Progenitor cell of endocrine pancreas (in vitro differentiated cells): ENCODE measurements at places on chromosomes 7 and 10.

- no peak for DNase-seq
Observed at GRCh38 chr10:133012573-133013359, 70.4 kb upstream of the CFAP46 start.

- DNase-seq, result no peak
Observed at GRCh38 chr7:134943785-134944400, 42.4 kb upstream of the AGBL3 start.

- DNase-seq, result peak; percentile 54
Observed at GRCh38 chr10:96830511-96831199, 1.4 kb upstream of the LCOR start.

DNA sequence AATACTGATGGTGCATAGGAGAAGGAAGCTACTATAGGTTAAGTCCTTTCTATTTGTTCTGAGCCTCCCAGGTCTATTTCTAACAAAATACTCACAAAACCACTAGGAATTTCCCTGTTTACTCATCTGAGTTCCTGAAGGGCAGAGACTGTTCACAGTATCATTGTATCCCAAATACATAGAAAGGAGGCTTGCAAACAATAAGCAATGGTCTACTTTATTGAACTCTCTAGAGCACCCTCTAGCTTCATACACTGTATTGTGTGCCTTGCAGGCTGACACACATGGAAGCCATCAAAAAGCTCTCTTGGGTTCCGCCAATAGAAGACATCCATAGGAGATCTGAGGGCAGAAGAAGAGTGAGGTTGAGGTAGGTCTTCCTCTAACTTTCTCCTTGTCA, 826.1 kb downstream of the GRM8 start:
- DNase-seq, result no peak

DNA sequence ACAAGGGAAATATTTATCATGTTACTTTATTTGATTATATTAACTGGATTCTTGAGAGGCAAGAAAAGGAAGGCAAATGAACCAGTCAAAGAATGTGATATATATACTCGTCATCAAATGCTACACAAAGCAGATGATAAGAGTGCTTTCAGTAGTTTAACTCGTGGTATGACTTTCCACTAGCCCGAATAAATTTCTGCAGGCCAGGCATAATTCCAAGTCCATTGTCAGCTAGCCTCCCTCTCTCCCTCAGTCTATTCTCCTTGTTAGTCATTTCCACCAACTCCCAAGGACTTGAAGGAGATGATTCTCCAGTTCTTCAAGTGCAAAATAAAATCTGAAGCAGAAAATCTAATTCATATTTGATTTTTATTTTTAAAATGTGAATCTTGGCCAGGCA, 190.5 kb downstream of the GLI3 start:
- DNase-seq, result no peak

DNA sequence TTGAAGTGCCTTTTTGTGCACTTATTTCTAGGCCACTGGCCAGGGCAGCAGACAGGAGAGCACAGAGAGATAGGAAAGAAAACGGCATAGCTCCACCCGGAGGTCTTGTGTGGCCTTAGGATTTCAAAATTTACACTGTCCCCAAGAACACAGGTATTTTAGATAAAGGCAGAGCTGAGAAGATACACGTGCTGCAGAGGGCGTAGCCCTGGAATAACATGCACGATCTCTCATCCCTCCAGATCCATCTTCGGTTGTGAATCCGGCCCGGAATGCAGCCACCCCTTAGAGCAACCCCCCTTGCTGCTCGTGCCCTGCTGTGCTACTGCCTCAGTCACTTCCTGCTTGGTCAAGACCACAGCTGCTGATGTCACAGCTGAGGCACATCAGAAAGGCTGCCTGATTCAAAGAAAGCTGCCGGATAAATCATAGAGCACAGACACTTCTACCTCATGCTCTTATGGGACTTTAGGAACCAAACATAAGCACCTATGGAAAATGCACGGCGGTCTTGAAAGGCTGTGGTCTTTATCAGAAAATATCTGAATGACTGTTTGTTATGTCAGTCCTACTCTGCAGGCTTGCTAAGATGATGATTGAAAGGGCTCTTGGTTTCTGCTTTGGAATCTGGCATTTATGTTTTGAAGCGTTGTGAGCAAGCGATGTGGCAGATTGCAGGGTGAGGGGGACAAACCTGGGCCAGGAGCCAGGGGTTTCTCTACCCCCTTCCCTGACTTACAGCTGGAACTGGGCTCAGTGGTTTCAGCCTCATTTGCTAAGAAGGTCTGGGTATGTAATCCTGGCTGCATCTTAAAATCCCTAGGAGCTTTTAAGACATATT, 152.0 kb downstream of the SVIL start:
- DNase-seq, result no peak

GRCh38 chr10:22754296-22754695, 39.9 kb upstream of the PIP4K2A start:
- no peak for DNase-seq

DNA sequence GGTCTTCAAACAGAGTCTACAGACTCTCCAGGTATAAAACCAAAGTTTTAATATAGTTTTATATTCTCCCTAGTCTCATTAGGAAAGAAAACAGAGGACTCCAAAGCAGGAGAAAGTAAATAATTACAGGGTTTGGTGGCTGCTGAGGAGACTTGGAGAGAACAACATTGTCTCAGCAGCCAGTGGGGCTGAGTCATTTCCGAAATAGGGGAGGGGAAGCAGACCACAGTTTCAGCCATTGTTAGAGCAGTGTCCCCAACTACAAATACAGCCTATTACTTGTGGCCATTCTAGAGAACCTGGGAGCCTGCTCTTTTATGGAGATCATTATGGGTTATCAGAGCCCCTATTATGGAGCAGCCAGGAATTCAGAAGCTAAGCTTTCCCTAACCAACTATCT, 44.2 kb upstream of the A1CF start:
- no peak for DNase-seq

- DNase-seq, result no peak
Observed at GRCh38 chr10:26567351-26567721, 129.2 kb downstream of the APBB1IP start.

DNA sequence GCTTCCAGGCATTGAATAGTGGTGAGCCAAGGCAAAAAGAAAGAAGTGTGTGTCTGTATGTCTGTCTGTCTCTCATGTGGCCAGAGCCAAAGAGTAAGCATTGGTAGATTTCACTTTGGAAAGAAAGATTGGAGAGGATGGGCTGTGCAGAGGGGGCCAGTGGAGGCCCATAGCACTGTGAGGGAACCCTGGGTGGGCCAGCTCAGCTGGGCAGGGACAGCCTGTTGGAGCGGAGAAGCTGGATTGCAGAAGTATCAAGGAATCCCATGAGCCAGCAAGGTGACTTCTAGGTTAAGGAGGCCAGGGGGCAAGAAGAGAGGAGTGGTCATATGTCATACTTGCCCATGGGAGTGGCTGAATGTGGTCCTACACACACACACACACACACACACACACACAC, 1.5 kb upstream of the GRID1 start:
- no peak for DNase-seq

GRCh38 chr10:48285710-48286109, 11.2 kb upstream of the FRMPD2 start:
- no peak for DNase-seq

- DNase-seq, result no peak
Observed at GRCh38 chr10:33365871-33366411, 31.5 kb upstream of the NRP1 start.

DNA sequence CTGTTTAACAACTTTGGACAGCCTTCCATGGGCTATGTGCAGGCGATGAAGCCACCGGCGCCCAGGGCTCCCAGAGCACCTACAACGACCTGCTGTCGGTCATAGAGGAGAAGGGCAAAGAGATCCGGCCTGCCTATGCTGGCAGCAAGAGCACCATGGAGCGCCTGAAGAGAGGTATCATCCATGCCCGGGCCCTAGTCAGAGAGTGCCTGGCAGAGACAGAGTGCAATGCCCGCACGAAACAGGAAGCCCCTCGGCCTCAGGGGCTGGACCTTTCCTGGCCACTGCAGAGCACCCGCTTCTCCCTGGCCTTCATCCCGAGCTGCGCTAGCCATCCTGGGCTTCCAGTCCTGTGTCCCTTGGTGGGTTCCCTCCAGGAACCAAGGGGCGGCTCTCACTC, 497.0 kb upstream of the PHF14 start:
- no peak for DNase-seq

DNA sequence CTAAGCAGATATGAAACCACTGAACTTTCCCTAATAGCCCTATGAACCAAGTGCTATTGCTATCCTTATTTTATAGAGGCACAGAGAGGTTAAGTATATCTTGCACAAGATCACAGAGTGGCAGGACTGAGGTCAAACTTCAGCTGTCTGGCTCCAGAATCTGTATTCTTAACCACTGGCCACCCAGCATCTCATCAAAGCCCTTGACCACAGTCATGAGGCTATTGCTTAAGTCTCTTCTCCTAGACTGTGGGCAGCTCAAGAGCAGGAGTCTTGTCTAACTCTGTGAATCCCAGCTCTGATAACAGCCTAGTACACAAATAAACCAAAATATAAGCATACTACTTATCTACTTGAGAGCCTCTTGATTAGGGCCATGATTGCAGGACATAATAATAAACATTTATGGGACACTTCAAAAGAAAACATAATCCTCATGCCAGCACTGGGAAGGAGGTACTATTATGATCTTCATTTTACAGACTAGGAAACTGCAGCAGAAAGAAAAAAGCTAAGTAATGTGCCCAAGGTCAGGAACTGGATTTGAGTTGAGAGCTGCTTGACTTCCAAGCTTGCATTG, 22.4 kb upstream of the SMC3 start:
- DNase-seq, result no peak

- DNase-seq, result no peak
Observed at GRCh38 chr7:93046641-93047040, 71.1 kb downstream of the SAMD9 start.

- no peak for DNase-seq
Observed at GRCh38 chr7:148527717-148528168, 62.8 kb upstream of the C7orf33 start.

DNA sequence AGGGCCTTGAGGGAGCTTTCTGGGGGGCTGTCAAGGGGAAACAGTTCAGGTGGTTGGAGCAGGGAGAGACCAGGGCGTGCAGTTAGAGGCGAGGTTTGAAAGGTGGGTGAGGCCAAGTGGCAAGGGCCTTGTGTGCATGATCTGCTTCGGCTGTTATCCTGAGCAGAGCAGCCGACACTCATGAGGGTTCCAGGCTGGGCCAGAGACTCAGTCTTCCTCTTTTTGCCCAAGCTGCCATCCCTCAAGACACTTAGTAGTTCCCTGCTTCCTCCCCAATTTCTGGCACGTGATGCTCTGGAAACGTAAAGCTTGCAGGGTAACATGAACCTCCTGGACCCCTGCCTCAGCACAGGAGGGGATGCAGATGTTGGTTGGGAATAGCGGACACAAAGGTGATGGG, 44.1 kb downstream of the KLRG2 start:
- no peak for DNase-seq

- DNase-seq, result no peak
Observed at GRCh38 chr10:118666350-118666749, 70.9 kb upstream of the PRLHR start.

- DNase-seq, result no peak
Observed at GRCh38 chr10:60338786-60339185, 50.9 kb downstream of the ANK3 start.

DNA sequence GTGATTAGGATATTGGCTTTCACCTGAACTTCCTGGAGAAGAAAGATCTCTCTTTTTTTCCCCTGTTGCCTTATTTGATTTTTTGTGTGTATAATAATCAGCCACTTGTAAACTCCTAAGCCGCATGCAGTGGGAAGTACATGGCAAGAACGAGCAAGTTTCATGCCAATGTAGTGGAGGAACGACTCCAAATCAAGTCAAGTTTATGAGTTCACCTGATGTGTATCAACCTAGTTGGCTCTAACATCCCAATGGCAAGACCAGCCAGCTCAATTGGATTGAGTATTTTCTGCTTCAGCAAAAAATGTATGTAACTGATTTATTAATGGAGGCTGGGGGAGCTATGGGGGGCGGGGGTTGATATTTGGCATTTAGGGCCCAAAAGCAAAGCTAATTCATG, 65.5 kb upstream of the LYZL1 start:
- no peak for DNase-seq

DNA sequence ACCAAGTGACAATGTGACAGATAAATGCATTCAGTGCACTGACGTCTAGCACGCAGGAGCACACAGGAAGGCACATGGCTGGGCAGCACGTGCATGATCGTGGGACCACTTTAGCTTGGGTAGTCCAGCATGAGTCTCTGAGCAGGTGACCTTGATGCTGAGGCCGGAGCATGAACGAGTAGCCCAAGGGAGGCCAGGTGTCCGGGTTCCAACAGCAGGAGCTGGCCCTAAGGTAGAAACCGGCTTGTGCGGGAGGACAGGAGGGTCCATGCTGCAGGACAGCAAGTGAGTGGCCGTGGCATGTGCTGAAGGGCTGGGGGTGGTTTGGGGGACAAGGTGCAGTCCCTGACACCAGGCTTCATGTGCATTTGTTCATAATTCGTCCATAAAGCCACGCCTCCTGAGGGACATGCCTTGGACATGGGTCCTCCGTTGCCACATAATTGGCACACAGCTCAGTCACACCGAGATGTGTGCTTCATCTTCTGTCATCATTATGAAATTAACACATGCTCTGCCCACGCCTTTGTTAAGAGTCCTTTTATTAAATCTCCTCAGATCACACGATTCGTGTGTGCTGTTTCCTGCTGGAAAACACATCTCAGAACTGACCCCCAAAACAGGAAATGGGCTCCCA, 3.1 kb upstream of the STK32C start:
- DNase-seq, result no peak

- no peak for DNase-seq
Observed at GRCh38 chr10:117298219-117298618, 57.3 kb downstream of the SLC18A2 start.

DNA sequence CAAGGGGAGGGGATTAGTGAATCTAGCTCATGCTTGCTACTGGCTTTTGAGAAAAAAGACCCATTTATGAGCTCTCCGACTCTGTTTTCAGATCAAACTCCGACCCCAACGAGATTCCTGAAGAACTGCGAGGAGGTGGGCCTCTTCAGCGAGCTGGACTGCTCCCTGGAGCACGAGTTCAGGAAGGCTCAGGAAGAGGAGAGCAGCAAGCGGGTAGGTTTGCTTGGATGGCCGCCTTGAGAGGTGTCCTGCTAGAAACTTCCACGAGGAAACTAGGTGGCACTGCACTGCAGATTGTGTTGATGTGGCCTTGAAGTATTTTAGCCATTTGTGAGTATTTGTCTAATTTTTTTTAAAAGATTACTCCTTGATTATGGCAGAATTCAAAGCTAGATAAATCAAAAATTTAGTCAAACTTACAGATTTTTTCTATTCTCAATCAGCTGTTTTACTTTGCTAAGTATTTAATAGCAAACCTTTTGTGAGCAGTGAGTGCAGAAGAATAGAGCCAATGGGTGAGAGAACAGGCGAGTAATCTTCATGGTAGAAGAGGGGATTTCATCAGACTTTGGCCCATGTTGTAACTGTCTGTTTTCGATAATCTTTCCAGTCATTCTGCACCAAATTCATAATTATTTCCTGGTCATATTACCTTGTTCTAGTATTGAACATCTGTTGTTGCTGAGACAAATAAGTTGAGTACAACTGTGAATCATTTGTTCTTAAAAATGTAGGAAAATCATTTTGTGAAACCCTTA, 95.4 kb downstream of the CREB5 start:
- no peak for DNase-seq

- DNase-seq, result no peak
Observed at GRCh38 chr10:31278279-31278941, 40.6 kb upstream of the ZEB1 start.
